Fibroblast of lung (primary cell): ENCODE measurements at places on chromosomes 1 and 21. TPM values are rescaled to one million over a fixed set of nuclear protein-coding genes. Genes with fewer than 3 reads are reported as not detected.

DNA sequence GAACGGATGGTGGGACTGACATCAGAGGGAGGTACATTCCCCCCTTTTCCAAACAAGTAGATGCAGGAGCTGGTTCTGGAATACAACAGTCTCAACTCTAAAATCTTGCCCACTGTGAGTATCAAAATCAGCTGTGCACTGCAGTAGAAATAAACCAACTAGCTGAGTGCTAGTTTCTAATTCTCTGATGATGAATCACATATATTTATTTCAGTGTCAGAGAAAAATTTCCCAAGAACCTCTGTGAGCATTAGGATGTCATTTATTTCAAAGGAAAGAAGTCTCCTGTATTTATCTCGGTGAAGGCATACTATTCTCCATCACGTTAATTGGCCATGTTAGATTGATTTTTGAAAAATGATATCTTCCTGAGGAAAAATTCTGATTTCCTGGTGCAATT lies 67.1 kb downstream of the LHX9 start:
- DNase-seq, result no peak

DNA sequence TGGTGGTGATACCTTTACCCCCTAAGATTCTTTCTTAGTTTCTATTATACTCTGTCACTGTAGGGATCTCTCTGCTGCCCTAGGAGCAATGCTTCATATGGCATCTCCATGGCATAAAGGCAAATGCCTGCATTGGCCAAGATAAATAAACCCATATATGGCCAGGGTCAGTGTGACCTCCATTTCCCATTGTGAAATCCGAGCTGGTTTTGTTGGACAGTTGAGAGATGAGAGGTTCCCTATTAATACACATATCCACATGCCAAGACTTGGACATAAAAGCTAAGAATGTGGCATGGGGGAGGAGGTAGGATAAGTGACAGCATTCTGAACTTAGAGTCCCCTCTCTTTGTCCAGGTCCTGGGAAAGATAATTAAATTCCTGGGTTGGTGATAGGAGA lies 1.4 kb downstream of the TPM3 start:
- DNase-seq, result peak; percentile 32

SELE gene
- polyA plus RNA-seq, result not detected in 2 replicates

GRCh38 chr1:217244971-217245370 lies 385.9 kb downstream of the GPATCH2 start:
- peak; percentile 11 for DNase-seq

DNA sequence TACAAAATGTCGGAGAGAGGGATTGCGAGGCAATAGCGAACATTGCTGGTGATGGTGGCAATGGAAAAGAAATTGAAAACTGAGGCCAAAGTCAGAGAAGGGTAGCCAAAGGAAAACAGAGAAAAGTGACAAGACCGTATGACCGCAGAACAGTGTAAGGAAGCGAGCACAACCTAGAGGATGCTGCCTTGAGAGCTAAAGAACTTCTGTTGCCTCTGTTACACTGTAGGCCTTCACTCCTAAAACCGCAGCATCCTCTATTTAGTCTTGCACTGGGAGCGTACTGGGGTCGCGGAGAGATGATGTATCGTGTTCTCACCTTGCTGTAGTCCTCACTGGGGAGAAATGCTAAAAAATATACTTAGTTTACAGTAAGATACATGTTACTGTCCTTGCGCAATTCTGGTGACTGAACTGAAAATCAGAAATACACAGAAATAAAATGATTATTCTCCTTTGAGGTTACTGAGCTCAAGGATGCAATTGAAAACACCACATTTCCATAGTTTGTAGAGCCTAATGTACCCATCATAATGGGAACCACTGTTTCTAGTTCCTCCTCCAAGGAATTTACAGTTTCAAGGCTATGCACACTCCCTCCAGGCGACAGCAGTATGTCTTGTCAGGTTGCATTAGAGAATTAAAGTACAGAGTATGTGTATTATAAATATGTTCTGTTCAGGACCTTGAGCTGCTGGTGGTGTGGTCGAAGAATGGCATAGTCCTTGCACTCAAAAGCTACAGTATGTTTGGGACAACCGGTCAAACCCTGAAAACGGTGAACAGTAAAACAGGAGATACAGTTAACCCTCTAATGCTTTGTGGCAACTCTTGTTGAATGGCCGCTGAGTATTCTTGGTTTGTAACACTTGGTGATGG lies 1.3 kb downstream of the NEK7 start:
- DNase-seq, result peak; percentile 54

SPRR2B gene
- not detected in 2 replicates for polyA plus RNA-seq

- DNase-seq, result no peak
These were observed 153.9 kb downstream of the GABPA start for GRCh38 chr21:25888711-25889110.

- DNase-seq, result no peak
These were observed 28.5 kb upstream of the XPR1 start for GRCh38 chr1:180603223-180603849.

- peak; percentile 95 for DNase-seq
These were observed 28.9 kb downstream of the S100A6 start for GRCh38 chr1:153506831-153507413.

CASZ1 gene
- polyA plus RNA-seq, result 0.08 and 0.34 TPM in 2 replicates

DNA sequence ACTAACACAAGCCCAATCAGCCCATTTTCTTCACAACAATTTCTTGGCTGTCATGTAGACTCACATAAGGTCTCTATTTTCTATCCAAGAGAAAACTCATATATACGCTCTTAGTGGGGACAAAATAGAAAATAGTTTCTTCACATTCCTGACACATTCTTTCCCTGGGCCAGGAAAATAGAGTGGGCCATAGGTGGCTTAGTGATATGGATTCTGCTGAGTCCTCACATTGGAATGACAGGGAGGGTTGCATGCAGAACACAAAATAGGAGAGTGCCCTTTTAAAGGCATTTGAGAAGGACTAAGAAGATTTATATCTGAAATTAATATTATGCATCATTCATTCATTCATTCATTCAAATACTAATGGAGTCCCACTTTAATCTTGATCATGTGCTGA lies 207.7 kb downstream of the LYPLAL1 start:
- DNase-seq, result no peak

APCS gene
- not detected in 2 replicates for polyA plus RNA-seq

- no peak for DNase-seq
These were observed 163.3 kb downstream of the TM2D1 start for GRCh38 chr1:61561666-61562065.

DHCR24 gene
- 217 and 314 TPM in 2 replicates for polyA plus RNA-seq

WNT3A gene
- polyA plus RNA-seq, result not detected in 2 replicates

DNA sequence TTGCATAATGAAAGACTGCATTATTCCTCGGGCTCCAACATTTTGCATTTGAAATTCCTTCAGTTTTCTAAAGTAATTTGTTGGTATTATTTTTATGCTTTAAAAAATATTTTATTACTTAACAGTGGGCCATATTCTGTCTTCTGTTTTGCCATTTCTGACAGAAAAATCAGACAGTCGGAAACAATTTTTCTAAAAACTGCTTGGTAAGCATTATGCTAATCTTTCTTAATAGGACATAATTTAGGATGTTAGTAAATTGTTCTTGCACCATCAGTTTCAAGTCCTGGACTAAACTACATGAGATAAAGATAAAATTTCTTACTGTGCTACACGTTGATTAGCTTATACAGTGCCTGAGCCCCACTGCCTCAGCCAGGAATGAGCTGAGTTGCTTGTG lies 11.2 kb downstream of the RGL1 start:
- no peak for DNase-seq

RNU1-3 gene
- not detected in 2 replicates for polyA plus RNA-seq

IGSF21 gene
- not detected in 2 replicates for polyA plus RNA-seq

- DNase-seq, result no peak
These were observed 26.2 kb downstream of the ZMYND12 start for GRCh38 chr1:42429603-42430002.

TSPEAR gene
- polyA plus RNA-seq, result not detected in 2 replicates

- no peak for DNase-seq
These were observed 12.4 kb downstream of the SLC2A1 start for GRCh38 chr1:42946120-42946898.

DNA sequence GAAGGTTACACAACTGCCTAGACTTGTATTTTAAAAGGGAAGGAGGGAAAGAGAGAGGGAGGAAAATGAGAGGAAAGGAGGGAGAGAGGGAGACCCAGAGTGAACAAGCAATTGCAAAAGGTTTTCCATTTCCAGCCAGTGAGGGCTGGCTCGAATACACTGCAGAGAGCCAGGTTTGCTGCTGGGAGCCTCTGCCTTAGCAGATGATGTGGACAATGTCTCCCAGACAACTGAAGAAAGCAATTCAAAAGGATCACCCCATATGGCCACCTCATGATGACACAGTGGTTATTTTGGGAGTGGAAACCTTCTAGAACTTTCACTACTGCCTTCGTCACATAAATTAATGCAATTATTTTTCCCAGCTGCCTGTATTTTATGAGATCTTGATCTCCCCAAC lies 86.4 kb downstream of the BCAR3 start:
- peak; percentile 49 for DNase-seq

DNA sequence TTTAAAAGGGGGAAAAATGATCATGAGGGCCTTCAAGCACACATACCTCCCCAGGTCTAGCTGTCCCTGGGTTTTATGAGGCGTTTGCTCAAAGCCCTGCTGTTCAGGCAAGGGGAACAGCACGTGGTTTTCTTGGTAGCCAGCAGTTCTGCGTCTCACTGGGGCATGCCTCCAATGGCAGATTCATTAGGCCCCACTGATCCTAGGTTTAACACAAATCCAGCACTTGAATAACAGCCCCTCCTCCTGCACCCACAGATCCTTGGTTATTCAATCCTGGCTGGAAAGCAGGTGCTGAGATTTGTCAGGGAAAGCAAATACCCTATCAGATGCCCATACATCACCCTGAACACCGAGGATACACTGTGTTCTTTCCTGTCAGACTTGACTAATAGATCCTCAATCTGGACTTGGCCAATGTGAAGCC lies 106.4 kb downstream of the ZC3H11B start:
- DNase-seq, result no peak

LIN28A gene
- 0.05 and 0.09 TPM in 2 replicates for polyA plus RNA-seq

DNA sequence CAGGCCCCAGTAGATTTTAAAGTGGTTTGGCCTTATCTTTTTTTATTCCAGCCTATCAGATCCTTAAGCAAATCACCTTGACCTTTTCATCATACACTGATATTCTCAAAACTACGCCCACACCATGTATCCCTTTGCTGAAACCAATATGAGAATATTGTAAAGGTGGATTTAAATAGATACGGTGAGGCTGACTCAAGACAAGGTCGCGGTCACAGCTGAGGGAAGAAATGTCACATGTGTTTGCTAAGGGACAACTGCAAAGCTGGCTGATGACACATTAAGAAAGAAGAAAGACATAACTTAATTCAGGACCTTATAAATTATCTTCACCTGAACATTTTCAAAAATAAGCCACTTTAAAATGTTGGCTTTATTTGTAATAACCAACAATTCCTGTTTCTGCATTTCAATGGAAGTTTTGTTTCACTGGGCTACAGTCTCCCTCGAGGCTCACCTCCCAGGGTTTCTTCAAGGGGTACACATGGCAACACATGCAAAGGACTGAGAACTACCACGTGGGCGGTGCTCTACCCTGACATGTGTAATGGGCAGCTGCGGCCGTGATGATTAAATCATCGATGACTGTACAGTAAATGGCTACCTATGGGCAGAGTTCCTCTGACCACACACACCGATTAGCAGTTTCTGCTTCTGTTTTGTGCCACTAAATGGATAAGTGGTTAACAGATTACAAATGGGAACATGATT lies 189.5 kb downstream of the SIPA1L2 start:
- DNase-seq, result peak; percentile 86

GRCh38 chr1:223223091-223223995 lies 80.3 kb upstream of the TLR5 start:
- no peak for DNase-seq

SYCP1 gene
- polyA plus RNA-seq, result not detected in 2 replicates

- DNase-seq, result no peak
These were observed 42.7 kb downstream of the ITSN1 start for GRCh38 chr21:33684923-33685560.

BSND gene
- polyA plus RNA-seq, result not detected in 2 replicates

- DNase-seq, result no peak
These were observed 37.4 kb downstream of the TMCO4 start for GRCh38 chr1:19762175-19762779.

GRCh38 chr21:45041351-45041805 lies 33.0 kb upstream of the ADARB1 start:
- peak; percentile 40 for DNase-seq

KCNA2 gene
- polyA plus RNA-seq, result not detected in 2 replicates

INSRR gene
- not detected in 2 replicates for polyA plus RNA-seq

DNA sequence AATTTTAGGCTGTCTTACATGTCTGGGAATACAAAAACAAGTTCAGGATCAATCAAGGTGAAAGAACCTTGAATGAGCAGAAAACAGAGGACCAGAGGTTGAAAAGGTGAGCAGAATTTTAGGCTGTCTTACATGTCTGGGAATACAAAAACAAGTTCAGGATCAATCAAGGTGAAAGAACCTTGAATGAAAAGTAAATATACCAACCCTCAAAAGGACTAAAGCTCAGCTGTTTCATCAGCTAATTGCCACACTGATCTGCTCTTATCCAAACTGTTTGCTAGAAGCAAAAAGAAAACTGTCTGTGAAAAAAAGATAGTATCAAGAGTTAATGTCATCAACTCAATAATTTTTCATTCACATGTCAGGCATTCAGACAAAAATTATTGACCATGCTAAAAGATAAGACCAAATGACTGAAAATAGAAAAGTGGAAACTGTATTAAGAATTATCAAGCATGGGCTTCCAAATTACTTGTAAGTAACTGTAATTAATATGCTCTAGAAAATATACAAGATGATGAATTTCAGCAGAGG lies 69.2 kb downstream of the LTN1 start:
- no peak for DNase-seq

DNA sequence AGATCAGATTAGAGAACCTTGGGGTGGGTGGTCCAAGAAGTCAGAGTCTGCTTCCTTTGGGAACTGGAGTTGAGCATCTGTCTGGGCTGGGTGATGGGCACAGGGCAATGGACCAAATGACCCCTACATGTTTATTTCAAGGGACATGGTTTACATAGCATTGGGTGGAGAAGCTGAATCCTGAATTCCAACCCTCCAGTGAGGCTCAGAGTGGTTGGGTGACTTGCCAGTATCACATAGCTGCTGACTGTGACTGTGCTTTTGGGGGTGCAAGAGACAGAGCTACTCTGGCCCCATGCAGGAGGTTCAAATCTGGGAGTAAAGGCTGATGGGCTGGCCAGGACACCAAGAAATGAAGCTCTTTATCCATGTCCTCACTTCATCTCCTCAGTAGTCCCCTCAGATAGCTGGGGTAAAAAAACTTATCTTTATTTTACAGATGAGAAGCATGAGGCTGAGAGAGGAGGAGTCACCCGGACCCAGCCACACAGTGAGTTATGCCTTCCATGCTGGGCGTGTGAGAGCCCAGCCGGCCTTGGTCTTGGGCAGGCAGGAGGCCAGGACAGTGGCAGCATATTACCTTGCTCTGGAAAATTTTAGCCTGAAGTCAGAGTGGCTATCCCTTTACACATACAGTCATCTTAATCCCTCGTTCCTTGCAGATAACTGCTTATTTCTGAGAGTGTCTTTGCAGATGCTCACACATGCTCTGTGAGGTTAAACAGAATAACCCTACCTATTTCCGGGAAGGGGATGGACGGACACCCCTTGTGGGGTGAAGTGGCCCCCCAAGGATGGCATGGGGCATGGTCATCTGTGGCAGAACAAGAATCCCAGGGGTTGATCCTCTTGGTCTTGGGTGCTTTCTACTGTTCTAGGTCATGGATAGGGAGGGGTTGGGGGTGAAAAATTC lies 2.8 kb upstream of the SERINC2 start:
- no peak for DNase-seq
